Activated CD8-positive, alpha-beta memory T cell treated with anti-CD3 and anti-CD28 coated beads, Interleukin-2, amount 50 U/mL, for 4 hours (primary cell): ENCODE measurements at places on chromosomes 6 and 20.

- no peak for DNase-seq
These were observed 2.3 kb upstream of the EEF1A2 start for GRCh38 chr20:63500902-63501817.

DNA sequence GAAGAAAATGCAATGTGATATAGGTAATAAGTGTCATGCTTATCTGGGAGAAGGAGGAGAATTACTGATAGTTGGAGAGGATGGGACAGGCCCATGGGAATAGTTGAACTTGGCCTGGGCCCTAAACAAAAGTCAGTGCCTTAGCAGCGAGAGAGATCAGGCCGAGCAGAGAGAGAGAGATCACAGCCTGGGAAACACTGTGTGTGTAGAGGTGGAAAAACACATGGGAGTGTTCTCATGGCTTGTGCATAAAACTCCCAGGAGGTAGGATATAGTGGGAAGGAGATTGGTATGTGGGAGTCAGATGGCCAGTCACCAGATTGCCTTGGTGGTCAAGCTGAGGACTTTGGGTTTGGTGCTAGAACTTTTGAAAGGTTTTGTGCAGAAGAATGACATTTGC, 47.6 kb downstream of the FIG4 start:
- DNase-seq: no peak

- no peak for DNase-seq
These were observed 708.8 kb upstream of the MAN1A1 start for GRCh38 chr6:120058410-120058809.

GRCh38 chr20:51938559-51939258, 136.4 kb upstream of the SALL4 start:
- DNase-seq: no peak

GRCh38 chr20:49573900-49574416, 6.0 kb upstream of the PTGIS start:
- no peak for DNase-seq

- no peak for DNase-seq
These were observed 246.8 kb upstream of the EXOC2 start for GRCh38 chr6:939526-940252.

GRCh38 chr6:157548635-157549467, 167.9 kb downstream of the ZDHHC14 start:
- DNase-seq: no peak

GRCh38 chr6:391559-392440, at the start of gene IRF4:
IRF4 (plus strand) TSS chr6:391752; CDS start chr6:393153, 1,401 bp downstream.
- DNase-seq: peak; percentile 81

DNA sequence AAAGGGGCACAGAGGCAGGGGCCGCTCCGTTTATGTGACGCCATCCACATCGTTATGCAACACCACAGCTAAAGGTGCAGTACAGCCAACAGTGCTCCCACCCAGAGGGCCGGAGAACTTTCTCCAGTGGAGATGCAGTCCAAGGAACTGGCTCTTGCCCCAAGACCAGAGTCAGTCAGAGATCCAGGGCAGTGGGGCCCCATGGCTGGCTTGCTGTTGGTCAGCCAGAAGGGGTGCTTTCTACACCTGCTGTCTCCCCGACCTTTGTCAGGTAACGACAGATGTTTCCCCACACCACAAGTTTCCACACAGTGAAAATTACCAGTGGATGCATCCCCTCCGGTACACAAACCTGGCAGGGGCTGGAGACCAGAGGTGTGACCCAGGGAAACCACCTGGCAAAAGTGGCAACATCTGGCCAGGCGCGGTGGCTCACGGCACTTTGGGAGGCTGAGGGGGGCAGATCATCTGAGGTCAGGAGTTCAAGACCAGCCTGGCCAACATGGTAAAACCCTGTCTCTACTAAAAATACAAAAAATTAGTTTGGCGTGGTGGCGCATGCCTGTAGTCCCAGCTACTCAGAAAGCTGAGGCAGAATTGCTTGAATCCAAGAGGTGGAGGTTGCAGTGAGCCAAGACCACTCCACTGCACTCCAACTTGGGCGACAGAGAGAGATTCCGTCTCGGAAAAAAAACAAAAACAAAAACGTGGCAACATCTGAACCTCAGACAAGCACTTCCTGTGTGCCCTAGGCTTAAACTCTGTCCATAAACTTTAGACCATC, 34.9 kb downstream of the UBE2V1 start:
- no peak for DNase-seq

DNA sequence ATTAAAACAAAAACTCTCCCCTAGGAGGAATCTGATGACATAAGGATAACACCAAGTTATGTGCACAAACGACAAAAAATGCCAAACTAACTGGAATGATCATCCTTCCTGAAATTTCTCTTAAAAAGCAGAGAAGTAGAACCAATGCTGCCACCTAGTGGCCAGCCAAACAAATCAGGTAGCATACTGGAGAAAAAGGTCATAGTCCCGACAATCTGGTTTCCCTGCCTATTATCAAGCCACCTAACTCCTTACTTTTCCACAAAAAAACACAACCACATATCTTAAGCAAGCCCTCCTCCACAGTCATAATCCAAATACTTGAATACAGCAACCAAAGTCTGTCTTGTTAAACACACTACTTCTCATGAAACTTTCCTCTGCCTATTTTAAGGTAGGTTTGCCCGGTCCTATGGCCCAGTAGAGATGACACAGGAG, 5.3 kb downstream of the OARD1 start:
- peak; percentile 70 for DNase-seq

GRCh38 chr6:33740204-33740608, 6.5 kb downstream of the IP6K3 start:
- no peak for DNase-seq

- no peak for DNase-seq
These were observed 46.8 kb upstream of the RREB1 start for GRCh38 chr6:7060769-7061516.

GRCh38 chr6:130929036-130929678, 102.0 kb downstream of the SMLR1 start:
- no peak for DNase-seq

DNA sequence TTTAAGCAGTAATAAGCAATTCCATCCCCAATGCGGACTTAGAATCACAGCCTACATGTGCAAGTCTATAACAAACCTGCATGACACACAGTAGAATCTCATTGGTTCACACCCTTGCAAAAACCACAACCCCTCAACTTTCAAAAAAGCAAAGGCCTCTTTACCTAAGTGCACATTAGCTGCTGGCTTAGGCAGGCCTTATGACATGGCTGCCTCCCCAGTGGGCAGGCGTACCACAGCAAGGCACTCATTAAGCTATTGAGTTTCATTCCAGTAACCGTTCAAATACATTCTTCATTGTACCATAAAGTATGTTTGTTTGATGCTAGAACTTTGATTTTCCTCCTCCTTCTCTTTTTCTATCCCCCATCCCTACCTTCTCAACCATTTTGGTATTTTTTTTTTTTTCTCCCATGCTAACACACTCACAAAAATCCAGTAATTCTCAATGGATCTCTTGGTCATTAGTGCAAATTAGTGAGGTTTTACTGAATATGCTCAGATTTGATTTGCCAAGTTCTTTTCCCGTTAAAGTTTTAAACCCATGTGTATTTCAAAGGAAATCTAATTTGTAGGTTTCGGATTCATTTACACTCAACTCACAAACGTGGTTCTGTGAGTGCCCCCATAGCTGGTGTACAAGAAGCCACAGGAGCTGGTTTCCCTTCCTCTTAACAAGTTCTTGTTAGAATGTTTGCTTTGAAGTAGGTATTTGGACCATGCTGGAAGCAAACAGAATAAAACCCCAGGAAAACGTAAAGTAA, 460.4 kb upstream of the RUNX2 start:
- DNase-seq: no peak

DNA sequence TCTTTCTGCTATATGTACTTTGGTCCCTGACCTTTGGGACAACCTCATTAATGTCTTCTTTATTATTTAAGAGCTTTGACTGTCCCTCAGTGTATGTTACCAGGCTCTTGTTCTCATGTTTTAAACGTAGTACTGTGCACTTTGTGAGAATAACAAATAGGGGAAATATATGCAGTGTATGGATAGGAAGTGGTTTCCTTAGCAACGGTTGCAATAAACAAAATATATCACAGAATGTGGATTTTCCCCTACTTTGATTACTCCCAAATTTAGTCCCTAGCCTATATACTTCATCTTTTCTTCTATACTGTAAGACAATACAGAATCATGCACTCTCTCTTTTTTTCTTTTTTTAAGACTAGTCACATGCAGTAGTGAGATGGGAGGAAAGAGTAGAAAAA, 123.8 kb upstream of the AKIRIN2 start:
- DNase-seq: no peak

GRCh38 chr6:130421585-130421984, 55.8 kb downstream of the TMEM200A start:
- no peak for DNase-seq
